ENCODE measurements at places on chromosomes 12 and 14. TPM values are rescaled to one million over a fixed set of nuclear protein-coding genes. Genes with fewer than 3 reads are reported as not detected.

The COX8C gene
- total RNA-seq = not detected

- no peak for DNase-seq
These were observed 65.4 kb upstream of the SAV1 start for GRCh38 chr14:50733494-50733893.

The KRT83 gene
- not detected for total RNA-seq

GRCh38 chr12:69392179-69392928, 32.8 kb downstream of the YEATS4 start:
- DNase-seq = no peak

DNA sequence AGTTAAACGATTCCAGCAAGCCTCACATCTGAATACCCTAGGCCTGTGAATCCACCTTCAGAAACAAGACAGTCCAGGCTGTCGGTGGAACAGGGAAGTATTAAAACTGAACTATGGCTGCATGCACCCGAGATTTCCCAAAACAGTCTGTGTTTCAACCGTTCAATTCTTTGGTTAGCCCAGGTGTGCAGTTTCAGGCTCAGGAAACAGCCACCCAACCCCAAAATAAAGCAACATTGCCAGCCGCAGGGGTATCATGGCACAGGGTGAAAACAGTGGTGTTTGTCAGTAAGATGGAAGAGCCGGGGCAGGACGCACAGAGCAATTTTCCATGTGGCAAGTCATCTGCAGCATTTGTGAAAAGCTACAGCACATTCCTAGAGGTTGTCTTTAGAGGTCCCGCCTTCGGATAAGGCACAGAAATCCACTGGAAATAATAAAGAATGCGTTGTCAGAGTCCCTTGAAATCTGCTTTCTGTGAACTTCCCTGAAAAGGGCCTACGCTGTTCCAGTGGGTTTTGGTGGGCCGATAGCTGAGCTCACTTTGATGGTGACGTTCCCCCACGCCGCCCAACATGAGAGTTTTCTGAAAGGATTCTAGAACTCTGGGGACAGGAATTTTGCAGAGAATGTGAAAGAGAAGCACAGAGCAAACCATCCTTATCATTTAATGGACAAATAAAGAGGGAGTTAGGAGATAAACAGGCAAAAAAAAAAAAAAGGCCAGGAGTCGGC, 84.9 kb downstream of the BCL11B start:
- DNase-seq = no peak

The SYCP3 gene
- not detected for total RNA-seq
